ENCODE measurements at places on chromosomes 16 and 17.

GRCh38 chr16:27239906-27240655 is 28.5 kb downstream of the NSMCE1 start:
- no peak for DNase-seq

GRCh38 chr17:74454197-74455024 is 12.0 kb upstream of the CD300A start:
- DNase-seq, result no peak

- no peak for DNase-seq
These were observed 37.1 kb downstream of the TRIM25 start for GRCh38 chr17:56876766-56877179.

GRCh38 chr17:14793237-14793636 is 471.9 kb downstream of the PMP22 start:
- DNase-seq, result no peak

- DNase-seq, result no peak
These were observed 209.9 kb downstream of the PRKCB start for GRCh38 chr16:24045641-24046040.

- no peak for DNase-seq
These were observed 11.9 kb upstream of the COL1A1 start for GRCh38 chr17:50213026-50214022.

- DNase-seq, result no peak
These were observed 18.3 kb downstream of the CIITA start for GRCh38 chr16:10895053-10895946.

DNA sequence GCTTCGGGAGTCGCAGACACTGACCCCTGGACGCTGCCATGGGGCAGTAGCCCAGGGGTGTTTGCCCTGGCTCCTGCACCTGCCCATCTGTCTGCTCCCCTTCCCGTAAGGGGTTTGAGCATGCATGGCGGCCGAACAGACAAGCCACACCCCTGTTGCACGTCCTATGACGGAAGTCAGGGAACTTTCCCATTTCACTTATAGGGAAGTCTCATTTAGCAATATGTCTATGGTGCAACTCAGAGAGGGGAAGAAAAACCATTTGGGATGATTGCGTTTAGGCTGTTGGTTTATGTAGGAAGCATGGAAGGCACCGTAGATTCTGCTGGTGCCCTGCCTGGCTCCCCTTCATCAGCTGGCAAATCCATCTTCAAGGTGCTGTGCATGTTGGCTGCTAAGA is 112.5 kb downstream of the HAPSTR1 start:
- DNase-seq, result no peak

DNA sequence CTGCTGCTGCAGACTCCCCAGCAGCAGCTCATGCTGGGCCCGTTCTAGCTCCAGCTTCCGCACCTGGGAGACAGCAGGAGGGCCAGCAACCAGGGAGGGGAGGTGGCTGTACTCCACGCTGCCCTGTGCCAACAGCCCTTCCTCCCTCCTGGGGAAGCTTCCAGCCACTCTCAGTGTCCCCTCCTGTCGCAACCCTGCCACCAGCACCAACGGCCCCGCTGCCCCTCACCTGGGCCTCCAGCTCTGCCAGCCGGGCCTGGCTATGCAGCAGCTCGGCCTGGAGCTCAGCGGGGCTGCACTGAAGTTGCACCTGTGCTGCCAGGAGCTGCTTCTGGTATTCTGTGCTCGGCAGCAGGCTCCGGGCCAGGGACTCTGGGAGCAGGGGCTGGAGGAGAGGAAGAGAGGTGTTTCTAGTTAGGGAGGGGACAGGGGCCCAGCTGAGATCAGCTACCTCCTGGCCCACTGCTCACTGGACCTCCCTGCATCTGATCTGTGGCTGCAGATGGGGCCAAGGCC is 15.4 kb upstream of the MRPL38 start:
- DNase-seq, result no peak

GRCh38 chr17:33873201-33873617 is 381.9 kb upstream of the CCL2 start:
- DNase-seq, result no peak

DNA sequence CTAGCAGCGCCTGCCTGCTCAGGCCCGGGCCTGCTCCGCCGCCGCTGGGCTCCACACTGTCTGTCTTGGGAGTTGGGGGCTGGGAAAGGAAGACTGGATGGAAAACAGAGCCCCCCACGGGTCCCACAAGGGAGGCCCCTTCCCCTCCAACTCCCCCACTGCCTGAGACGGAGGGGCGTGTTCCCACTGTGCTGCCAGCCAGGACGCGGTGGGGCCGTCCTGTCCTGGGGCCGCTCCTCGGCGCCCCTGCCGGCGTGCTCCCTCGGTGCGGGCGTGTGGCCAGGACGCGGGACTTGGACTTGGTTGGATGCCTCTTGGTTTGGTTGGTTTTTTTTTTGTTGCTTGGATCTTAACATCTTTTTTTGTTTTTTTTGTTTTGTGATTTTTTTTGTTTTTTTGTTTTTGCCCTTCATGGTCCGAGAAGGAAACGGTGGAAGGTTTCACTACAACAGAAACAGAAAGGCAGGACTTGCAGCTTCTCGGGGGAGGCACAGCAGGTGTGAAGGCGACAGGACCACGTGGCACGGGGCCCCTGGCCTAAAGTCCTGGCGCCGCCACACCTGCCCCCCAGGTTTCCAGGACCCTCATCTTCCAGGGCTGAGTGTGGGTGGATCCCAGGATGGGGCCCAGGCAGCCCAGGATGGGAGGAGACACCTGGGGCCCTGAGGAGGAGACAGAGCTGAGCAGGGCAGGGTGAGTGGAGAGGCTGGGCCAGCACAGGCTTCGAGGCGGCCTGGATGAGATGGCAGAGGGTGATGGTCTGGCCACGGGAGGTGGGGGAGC is 16.0 kb downstream of the ENGASE start:
- DNase-seq, result no peak

GRCh38 chr16:66115373-66115772 is 251.1 kb upstream of the CDH5 start:
- DNase-seq, result no peak

- no peak for DNase-seq
These were observed 15.4 kb upstream of the KIF2B start for GRCh38 chr17:53807286-53807685.

DNA sequence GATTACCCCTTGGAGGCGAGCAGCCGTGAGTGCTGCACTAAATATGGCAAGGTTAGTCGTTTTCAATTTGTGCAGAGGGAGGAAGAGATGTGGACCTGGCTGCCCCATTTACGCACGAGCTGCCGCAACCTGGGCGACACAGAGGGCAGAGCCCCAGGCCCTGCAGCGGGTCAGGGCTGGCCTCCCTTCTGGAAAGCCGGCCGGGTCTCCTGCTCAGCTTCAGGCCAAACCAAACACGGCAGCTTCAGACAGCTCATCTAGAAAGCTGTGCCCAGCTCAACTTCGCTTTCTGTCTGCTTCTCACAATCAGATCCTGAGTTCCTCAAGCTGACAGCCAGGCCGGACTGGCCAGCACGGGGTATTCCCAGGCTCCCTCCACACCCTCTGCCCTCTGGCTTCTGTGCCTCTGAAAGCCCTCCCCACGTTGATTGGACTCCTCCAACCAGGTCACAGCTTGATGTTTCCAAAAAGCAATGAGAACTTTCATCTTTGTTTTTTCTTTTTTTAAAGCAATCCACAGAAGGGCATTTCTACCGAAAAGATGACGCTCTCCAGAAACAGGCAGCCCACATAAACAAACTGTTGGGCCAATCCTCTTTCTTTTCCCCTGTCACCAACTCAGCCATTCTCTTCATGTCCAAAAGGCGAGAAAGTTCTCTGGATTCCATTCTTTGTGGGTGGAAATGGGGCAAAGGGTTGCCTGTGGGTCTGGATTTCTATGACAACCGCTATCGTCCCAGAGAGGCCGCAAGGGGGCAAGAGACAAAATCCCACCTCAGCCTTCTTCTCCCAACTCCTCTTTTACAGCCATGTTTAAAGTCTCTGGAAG is 189.0 kb downstream of the ZFHX3 start:
- no peak for DNase-seq

DNA sequence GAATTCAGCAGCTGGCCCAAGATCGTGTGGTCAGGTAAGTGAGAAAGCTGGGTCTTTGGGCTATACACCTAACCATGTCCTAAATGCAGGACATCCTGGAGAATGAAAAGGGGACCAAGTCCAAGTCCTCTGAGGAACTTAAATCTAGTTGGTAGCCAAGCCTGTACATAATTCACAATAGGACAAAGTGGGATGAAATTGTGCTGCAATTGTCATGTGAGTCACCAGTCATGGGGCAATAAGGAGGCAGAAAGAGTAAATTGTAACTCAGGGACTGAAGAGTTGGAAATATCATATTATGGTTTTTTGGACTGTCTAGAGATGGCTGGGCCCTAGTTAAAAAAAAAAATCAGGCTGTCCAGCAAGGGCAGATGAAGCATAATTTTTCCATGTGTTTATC is 202.6 kb downstream of the CYLD start:
- no peak for DNase-seq

- no peak for DNase-seq
These were observed at the start of gene RNF112 for GRCh38 chr17:19410875-19411620. RNF112 (plus strand) TSS chr17:19411232; CDS start chr17:19411409, 177 bp downstream.

DNA sequence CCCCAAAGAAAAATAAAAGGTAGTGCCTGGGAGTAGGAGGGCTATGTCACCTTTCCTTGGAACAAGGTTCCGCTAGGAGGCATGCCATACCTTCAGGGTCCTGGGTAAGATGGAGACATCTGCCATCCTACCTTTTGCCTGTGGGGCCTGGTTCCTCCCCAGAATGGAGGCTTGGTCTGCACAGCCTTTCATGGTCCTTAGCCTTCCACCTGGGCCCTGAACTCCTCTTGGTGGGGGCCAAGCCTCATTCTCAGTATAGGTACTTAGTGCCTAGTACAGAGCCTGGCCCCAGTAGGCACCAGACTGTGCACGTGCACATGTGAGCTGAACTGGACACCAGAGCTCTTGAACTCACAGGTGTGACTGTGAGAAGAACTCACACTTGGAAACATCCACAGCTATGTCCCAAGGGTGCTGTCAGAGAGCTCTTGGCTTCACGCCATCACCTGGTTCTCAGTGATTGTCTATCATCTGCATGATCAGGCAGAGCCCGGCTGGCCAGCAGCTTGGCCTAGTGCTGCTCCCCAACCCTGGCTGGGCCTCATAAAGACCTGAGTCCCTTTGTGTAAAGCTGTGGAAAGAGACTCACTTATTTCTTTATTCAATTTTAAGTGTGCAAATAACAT is 143.2 kb downstream of the SOCS1 start:
- no peak for DNase-seq

GRCh38 chr17:34169496-34169895 is 85.6 kb upstream of the CCL2 start:
- DNase-seq, result no peak

DNA sequence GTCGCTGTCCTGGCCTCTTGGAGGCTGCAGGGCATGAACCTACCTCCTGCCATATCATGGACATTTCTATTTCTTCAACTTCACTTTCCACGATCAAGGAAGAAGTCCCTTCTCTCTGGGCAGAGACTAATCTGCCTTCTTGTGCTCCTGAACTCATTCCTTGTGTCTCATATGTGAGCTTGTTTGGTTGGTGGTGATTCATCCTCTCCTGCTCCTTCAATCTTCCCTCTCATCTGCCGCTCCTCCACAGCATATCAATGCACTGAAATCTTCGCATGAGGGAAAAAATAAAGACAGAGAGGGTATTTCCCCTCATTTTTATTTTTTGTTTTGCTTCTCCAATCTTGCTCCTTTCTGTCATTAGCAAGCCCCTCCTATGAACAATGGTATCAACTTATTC is 571.7 kb upstream of the GOT2 start:
- no peak for DNase-seq

DNA sequence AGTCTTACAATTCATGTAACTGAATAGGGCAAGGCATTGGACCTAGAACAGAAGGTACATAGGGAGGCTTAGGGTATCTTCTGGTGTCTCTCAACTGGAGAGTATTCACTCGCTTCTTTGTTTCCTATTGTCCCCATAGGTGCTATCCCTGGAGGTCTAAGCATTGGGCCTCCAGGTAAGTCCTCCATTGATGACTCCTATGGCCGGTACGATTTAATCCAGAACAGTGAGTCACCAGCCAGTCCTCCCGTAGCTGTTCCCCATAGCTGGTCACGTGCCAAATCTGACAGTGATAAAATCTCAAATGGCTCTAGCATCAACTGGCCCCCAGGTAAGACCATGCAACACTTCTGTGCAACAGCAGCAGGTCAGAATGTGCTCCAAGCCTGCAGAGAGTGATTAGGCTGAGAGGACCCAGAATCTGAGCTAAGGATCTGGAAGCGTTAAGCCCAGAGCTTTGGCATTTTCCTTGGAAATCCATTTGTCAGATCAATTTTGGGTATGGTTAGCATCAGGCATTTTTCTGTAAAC is 35.7 kb downstream of the TMC6 start:
- DNase-seq, result no peak

GRCh38 chr16:59385959-59386358 is 651.8 kb upstream of the GOT2 start:
- DNase-seq, result no peak

Data from stimulated activated CD4-positive, alpha-beta T cell treated with anti-CD3 and anti-CD28 coated beads, Interleukin-1b, Interleukin-23, amount 100 ng/mL, for 1 hour (primary cell).